Fibroblast of the conjunctiva (primary cell): ENCODE measurements at places on chromosomes 5 and 9.

DNA sequence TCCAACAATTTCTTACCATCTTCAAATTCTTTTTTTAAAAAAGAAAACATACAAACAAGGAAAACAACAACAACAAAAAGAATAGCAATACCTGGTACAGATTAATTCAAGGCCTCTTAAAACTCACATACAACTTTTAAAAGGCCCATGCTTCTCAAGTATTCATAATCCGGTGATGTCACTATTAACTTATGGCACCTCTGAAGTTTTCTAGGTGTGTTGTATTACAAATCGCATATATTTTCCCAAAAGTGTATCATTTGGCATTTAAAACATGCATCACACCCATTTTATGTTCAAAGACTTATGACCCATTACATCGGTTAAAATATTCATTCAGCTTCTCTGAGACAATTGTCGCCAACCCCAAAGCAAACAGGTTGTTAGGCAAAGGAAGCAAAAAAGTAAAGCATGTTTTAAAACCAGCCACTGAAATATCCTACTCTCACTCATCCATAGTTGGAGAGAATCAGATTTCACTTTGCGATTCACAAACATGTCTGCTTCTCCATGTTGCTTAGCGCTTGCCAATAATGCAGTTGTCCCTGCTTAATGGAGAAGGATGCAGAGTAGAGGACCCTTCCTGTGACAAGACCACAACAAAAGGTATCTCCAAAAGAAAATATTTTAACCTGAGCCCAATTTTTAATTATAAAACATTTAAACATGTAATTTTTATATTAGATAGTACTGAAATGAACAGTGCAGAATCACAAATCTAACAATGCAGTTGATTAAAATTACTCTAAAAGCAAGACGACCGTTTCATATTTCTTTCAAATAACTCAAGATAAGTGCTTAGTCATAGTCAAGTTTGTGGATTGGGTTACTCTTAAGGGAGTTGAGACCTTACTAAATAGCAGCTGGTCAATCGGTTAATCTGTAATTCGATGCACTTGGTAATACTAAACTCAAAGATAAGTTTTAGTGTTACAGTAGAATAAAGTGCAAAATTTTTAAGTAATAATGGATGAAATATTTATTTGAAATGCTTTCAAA is 1.6 kb downstream of the SKP1 start:
- DNase-seq: peak; percentile 35

DNA sequence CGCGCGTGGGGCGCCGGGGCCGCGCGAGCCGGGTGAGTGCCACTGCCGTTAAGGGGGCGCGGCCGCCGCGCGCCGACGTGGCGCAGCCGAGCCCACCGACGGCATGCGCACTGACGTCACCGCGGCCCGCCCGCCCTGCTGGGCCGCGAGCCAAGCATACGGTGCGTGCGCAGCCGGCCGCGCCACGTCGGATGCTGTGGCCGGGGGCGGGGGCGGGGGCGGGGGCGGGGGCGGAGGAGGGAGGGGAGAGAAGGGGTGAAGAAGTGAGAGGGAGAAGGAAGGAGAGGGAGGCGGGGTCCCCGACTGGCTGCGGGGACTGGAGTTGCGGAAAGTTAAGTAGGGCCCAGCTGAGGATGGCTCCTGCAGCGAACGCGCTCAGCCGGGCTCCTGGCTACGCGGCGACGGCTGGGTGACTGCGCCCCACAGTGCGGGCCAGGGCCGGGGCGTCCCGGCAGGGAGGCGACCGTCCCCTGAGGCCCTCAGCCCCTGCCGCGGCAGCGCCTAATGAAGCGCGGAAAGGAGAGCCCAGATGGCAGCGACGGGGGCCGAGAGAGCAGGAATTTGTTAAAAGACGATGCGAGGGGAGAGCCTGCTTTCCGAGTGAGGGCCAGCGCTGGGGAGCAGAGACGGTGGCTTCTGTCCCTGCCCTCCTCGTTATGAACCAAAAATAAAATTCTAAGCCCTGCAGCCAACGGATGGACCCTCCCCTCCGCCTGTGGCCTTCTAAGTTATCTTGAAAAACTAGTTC is at the start of gene DAP:
TSS of gene DAP (minus strand) at position 50 of the 748 bp plus-strand sequence. CDS start 166 bp downstream, outside the sequence.
- peak; percentile 80 for DNase-seq

DNA sequence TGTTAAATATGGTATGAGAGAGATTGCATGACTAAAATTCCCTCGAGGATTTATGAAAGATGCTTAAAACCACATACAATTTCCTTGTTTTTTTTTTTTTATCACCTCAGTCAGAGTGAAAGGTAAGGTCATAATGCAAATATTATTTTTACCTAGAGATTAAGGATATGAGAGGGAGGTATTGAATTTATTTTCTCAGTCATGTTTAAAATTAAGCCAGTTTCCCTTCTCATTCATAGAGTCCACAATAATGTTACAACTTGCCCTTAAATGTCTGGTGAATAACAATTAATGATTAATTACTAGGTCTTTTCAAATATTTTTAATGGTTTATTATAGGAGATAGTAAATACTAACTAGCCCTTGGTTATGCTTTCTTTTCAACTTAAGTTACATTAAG is 144.9 kb upstream of the HAPLN1 start:
- no peak for DNase-seq

- DNase-seq: no peak
Observed at GRCh38 chr5:60980511-60980910, 35.5 kb downstream of the NDUFAF2 start.

DNA sequence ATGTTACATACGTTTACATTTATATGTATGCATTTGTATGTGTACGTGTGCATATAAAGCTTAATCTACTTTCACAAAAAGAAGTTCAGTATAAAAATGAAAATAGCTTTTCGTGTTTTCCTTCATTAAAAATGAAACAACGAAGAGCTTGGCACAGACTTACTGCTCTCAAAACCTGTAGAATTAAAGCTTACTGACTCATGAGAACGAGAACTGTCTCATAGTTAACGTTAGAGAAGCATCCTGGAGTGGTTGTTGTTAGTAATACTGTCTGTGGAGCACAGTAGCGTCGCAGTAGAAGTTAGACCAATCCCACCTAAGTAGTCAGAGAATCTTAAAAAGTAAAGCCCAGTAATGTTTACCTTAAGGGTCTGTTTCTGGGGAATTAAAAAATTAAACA is 1.3 kb downstream of the MAT2B start:
- DNase-seq: no peak

- DNase-seq: no peak
Observed at GRCh38 chr5:39608024-39608423, 183.2 kb upstream of the DAB2 start.

DNA sequence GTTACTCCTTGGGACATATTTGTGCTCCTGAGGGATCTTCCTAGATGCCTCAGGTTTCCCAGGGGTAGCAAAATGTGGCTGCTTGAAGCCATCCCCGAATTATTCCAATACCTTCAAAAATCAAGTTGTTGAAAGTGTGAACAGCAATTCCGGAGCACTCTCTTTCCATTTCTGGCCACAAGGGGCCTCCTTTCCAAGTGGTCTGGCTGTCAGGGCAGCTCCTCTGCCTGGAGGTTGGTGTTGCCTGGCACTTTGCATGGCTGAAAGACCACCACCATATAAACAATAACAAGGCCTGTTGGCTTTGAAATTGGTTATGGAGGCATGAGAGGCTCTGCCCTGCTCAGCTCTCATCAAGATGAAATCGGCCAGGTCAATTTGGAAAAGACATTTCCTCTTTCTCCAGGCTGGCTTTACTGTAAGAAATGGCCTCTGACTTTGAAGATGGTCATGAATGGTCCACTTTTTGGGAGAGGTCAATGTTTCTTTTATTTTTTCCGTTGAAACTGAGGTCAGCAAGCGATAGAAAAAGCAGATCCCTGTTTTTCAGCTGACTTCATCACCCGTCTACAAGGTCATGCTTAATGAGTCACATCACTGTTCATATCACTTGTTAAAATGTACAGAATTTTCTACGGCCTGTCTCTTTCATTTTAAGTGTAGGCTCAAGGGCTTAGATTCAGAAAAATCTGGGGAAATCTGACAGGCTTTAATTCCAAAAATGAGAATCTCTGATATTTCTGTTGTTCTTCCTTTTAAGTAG is 481.1 kb upstream of the ZNF608 start:
- DNase-seq: no peak

DNA sequence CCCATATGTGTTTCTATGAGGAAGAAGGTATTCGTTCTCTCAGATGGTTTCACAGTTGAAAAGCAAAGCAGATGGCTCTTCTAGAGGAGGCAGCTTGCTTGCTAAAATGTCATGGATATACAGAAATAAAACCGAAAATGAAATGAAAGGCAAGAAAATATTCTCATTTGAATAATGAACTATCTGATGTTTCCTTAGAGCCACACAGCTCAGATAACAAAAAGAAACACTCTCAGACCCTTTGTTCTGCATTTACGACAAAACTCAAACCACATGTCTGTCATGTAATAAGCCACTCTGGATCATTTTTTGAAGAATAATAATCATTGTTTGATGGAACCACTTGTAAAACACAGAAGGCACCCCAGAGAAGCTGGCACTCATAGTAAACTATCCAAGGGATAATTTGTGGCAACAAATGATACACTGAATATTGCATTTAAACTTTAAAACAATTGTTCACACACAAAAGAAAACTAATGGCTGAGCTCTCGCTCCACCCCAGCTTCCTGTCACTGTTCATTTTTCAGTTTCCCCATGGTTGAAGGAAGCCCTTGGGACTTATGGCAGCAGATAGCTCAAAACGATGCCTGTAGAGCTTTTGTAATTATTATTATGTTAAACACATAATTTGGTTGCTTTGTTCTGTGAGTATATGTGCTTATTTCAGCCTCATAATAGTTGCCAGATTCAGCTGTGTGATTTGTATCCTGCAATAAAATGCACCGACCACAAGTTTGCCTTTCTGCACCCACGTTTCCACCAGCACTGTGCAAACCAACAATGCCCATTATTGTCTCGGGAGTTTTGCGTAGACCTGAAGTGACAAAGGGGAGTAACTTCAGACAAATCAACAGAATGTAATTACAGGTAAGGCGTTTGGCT is 256.0 kb downstream of the TMEM167A start:
- DNase-seq: no peak

DNA sequence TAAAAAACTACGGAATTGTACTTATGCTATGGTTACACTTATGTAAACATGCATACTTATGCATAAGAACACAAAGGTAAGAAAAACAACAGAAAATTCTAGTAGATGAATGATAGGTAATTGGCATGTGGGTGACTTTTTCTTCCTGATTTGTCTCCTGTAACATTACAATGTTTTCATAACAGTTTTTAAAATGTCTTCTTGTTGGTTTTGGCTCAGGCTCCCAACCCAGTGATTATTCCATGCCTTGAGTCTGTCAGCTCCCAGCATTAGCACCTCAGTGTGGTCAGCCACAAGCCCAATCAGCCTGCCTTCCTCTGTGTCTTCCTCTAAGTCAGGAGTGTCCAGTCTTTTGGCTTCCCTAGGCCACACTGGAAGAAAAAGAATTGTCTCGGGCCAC is 7.9 kb upstream of the FOXE1 start:
- no peak for DNase-seq

- no peak for DNase-seq
Observed at GRCh38 chr5:180099733-180100611, 28.4 kb upstream of the RNF130 start.

DNA sequence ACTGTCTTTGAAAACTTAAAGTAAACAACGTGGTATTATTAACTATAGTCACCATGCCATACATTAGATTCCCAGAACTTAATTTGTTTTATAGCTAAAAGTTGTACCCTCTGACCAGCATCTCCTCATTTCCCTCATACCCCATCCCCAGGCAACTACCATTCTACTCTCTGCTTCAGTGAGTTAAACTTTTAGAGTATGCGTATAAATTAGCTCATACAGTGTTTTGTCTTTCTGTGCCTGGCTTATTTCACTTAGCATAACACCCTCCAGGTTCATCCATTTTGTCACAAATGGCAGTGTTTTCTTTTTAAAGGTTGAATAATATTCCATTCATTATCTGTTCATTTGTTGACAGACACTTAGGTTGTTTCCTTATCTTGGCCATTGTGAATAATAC is 14.2 kb downstream of the COMMD10 start:
- DNase-seq: no peak

DNA sequence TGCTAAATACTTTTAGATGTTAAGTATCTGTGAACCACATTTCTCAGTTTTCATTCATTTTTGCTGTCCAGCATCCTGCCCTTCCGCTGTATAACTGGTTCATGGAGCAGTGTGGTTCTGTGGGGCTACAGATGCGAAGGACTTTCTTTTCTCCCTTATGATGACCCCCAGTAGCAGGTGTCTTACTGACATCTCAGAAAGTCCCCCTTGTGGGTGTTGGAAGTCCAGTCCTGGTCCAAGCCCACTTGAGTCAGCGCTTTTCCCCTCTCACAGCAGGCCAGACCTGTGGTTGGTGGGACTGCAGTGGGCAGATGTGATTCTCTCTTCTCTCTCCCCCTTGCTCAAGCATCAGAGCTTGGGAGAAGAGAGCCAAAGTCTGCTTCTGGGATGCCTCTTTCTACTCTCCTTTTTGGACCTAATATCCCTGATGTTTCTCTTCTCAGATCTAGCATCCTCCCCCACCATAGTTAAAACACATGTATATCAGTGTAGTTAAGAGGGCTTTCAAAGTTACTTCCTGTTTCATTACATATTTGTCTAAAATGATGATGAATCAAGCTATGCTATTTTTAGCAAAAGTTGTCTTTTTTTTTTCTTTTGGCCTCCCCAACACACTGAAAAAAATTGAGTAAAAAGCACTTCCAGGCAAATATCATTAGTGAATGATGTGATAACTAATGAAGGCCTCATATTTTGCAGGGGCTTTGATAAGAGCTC is 119.5 kb upstream of the ZNF618 start:
- no peak for DNase-seq

GRCh38 chr5:154331232-154331631 is 114.6 kb upstream of the SAP30L start:
- no peak for DNase-seq

DNA sequence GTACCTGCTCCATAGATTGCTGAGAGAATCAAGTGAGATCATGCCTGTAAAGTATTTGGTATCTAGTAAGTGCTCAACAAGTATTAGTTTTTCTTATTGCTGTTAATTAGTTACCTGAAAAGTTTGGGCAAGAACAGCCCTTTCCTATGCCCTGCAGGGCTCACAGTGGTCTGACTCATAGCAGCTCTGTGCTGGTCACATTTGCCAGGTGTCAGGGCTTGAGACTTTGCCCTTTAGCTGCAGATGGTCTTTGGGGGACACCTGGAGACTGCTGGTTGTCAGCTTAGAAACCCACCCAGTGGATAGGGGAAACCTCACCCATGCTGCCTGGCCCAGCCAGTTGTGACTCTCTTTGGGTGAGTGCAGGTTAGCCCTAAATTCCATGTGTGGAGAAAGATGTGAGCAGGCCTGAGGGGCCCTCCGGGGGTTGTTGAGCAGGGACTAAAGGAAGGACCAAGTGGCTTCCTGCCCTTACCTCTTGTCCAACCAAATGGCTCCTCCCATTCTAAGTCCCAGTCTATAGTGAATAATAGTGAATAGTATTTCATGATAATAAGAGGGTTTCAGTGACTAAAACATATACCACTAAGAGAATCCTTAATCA is 9.0 kb downstream of the COL27A1 start:
- no peak for DNase-seq

DNA sequence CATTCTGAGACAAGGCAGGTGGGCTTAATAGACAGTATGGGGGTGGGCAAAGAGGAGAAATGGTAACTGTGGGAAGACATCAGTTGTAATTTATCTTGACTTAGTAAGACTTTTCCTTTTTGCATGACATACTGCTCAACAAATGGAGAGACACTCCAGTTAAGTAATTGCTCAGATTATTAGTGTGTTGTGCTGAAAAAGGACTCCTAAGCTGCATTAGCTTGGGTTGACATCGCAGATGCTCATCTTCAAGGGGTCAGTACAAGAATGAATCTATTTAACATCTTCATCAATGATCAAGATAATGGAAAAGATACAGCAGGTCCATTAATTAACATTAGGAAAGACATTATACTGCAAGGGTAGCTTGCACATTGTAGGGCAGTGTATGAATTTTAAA is 181.1 kb upstream of the ELAVL2 start:
- no peak for DNase-seq
